ENCODE measurements at places on chromosomes 4 and X. TPM values are rescaled to one million over a fixed set of nuclear protein-coding genes. Genes with fewer than 3 reads are reported as not detected.

TACC3 gene
- total RNA-seq = 95.9 TPM

- DNase-seq = no peak
Observed at GRCh38 chr4:38672397-38673129, 8.6 kb downstream of the KLF3 start.

DNA sequence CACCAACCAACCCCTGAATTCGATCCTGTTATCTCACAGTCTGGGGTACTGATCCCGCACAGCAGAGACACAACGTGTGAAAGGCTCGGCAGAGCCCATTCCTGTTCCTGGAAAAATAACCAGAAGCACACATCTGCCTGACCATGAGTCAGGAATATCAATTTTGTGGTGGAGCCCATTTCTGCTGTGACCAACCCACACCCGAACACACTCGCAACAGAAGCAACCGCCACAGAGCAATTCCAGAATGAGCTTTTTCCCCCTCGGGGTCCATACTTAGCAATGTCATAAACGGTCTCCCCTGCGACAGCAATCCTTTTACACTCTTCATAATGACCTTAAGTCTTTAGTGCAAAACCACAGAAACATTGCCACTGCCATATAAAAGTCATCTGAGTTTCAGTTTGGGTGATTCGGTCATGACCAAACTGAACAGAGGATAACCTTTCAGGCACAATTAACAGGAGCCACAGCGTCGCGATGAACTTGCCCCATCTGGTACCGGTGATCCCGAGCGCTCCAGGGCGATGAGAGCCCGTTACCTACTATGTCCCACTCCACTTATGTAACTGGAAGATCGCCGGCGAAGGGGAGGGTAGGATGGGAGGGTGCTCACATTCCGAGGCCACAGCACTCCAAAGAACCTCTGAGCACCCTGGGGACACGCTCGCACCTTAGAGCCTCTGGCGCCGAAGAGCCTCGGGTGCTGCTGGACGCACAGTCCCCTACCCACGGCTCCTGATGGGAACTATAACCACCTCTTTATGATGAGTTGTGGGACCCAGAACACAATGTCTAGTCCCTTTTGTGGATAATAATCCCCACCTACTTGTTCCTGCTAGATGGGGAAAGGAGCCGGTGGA is 1.1 kb downstream of the MECP2 start:
- DNase-seq = no peak

DNA sequence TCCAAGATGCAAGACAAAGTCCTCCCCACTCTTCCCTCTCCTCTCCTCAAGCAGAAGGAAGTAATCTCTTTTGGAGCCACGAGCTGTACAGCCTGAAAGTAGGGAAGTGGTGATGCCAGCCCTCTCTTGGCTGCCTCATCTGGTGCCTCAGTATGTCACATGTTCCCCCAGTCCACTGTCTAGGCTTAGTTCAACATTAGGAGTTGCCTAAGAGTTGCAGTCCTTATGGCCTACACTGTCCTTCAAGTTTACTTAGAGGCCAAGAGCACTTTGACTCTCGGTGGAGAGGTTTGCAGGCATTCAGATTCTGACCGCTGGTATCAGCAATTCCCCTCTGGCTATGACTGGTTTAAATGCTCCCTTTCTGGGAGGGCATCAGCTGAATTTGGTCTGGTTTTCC is 735.6 kb downstream of the GLUD2 start:
- DNase-seq = no peak

- no peak for DNase-seq
Observed at GRCh38 chr4:94032754-94033153, 174.9 kb upstream of the SMARCAD1 start.

Measured in Calu3 (cell line).